ENCODE measurements at places on chromosomes 2 and 18.

DNA sequence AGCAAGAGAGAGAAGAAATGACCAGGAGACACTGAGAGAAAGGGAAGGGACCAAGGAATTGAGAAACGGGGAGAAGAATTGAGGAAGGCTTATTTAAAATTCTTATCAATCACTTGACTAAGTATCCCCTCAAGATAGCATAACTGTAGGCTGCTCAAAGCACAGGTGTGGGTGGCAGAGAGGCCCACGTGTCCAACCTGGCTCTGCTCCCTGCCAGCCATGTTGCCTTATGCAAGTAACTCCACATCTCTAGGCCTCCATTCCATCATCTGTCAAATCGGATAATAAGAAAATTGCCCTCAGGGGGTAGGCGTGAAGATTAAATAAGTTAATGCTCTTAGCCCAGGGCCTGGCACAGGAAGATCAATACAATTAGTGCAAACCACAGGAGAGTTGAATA lies 7.4 kb upstream of the NPAS2 start:
- no peak for DNase-seq

DNA sequence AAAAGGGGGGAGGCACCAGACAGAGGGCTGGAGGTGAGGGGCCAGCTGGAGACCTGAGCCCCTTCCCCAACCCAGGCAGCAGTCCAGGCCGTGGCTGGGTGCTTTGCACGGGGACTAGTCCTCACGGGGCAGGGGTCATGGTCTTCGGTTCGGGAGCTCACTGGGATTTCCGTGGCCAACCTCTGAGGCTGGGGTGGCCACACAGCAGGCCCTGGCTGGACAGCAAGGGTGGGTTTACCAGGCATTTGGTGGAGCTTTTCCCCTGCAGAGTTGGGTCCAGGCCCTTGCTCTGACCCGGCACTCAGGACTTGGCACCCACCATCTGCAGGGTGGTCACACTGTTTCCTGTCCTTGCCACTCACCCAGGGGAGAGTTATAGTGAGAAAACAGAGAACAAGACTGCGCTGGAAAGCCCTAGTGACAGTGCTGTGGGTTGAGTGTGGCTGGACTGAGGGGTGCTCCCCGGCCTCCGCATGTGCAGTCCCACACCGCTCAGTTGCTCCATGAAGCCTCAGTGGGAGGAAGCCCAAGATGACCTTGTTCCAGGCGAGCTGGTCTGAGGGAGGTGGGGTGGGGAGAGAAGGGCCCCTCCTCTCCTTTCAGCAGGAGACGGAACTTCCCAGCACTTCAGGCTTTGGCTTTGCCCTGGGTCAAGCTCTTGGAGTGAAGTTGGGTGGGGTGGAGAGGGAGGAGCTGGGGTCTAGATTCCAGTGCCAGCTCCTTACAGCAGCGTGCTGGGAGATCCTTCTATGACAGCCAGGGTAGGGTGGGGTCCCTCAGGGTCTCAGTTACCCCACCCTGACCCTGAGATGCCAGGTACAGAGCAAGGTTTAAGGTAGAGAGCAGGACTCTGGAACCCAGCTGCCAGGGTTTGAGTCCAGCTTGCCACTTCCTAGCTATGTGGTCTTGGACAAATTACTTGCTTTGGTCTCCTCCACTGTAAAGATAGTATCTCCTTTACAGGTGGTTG lies 219.8 kb downstream of the DYSF start:
- no peak for DNase-seq

DNA sequence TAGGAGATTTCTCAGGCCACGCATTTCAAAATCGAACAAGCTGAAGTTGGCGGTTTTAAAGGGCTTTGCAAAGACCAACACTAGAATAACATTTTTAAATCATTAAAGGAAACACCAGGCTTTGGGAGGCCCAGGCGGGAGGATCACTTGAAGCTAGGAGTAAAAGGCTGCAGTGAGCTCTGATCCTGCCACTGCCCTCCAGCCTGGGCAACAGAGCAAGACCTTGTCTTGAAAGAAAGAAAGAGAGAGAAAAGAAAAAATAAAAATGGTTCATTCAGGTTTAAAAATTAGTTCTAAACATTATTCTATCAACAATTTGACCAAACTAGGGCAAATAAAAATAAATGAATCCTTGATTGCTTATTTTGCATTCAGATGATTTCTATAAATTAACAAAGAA lies 789 bp upstream of the CHST9 start:
- DNase-seq = no peak

GRCh38 chr2:148560496-148560895 lies 84.1 kb upstream of the EPC2 start:
- no peak for DNase-seq

- no peak for DNase-seq
Observed at GRCh38 chr2:42979870-42980763, 187.7 kb upstream of the HAAO start.

DNA sequence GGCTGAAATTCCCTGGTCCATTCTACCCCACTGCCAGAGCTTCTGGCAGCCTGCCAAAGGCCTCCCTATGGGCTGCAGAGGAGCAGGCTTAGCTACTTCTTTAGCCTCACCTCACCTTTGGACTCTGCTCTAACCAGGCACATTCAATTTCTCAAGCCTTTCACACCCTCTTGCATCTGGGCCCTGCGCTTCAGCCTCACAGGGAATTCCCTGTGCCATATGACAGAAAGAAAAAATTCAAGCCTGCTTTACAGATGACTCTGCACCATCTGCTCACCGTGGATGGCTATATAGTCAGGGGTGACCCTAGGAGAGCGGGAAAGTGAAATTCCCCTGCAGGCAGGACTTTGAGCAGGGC lies 62.5 kb downstream of the REEP1 start:
- no peak for DNase-seq

GRCh38 chr2:20067992-20068584 lies 16.7 kb upstream of the LAPTM4A start:
- DNase-seq = no peak

DNA sequence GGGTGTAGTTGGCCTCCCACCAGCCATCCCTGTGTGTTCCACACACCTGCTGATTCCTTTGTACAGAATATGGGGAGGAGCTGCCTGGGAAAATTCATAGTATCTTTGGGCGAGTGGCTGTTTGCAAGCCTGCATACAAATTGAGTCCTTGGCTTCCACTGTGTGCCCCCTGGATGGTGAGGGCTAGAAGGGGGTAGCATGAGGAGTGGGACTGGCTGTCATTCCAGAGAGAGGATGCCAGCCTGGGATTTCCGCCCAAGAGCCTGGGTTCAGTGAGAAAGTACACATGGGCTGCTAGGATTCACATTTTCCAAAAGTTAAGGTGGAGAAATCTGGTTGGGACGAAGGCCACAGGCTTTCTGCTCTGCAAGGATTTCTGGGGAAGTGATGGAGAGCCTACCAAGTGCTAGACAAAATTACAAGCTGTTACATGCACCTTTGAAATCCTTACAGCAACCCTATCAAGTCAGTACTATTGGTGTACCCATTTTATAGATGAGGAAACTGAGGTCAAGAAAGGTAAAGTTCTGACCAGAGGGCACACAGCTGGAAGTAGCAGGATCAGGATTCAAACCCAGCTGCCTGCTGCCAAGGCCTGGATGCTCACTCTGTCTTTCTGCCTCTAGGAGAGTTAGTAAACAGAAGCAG lies 606 bp upstream of the TOGARAM2 start:
- DNase-seq = no peak

Measured in NCI-H2081 treated with DMSO at 0.1 percent for 48 hours (cell line).